ENCODE measurements at places on chromosomes 2 and 18. TPM values are rescaled to one million over a fixed set of nuclear protein-coding genes. Genes with fewer than 3 reads are reported as not detected.

Gene MMADHC
- total RNA-seq, result 109 TPM

Gene CFAP65
- 3.5 TPM for total RNA-seq

Gene PCGF1
- 10.9 TPM for total RNA-seq

Gene HOXD11
- total RNA-seq, result 0.88 TPM

Gene SLC35F6
- 8.2 TPM for total RNA-seq

Gene DPYSL5
- 1.8 TPM for total RNA-seq

Gene MYCN
- 1.3 TPM for total RNA-seq

Gene TFCP2L1
- total RNA-seq, result 3.9 TPM

Gene SPP2
- total RNA-seq, result not detected

Gene TUBA3E
- 12.8 TPM for total RNA-seq

Gene EMILIN1
- 211 TPM for total RNA-seq

Gene VWC2L
- total RNA-seq, result 0.21 TPM

Gene ANO7
- under 0.01 TPM for total RNA-seq

Gene PLEK
- 4.9 TPM for total RNA-seq

Gene OR6B2
- not detected for total RNA-seq

Gene CD302
- 103 TPM for total RNA-seq

Gene ASXL3
- total RNA-seq, result 3.5 TPM

Gene SIX3
- total RNA-seq, result not detected

Gene POTEC
- not detected for total RNA-seq

Gene CHRNA1
- not detected for total RNA-seq

Gene REG1B
- not detected for total RNA-seq

All from uterus (tissue), 4 donors.